ENCODE measurements at places on chromosomes 13 and 19.
A peak's percentile ranks its signal among the peaks of the same experiment; 100 is the strongest.

DNA sequence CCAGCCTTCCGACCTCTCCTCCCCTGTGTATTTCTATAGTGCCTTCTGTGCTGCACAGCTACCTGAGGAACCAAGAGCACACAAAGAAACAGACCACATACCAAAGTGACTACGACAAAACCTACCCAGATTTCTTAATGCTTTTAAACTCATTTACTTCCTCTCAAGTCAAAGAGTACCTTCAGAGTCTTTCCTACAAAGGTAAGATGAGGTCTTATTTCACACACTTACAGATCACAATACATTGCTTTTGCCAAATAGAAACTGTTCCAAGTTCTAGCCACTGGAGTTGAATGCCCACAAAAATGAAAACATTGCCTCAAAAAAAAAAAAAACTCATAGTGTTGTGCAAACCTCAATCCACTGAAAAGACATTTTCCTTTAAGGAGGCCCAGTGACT lies 36.4 kb downstream of the TEX26 start:
- DNase-seq, result no peak

GRCh38 chr13:39455521-39456175 lies 147.3 kb downstream of the LHFPL6 start:
- DNase-seq, result no peak

GRCh38 chr13:24627090-24627714 lies 53.0 kb upstream of the ATP12A start:
- DNase-seq, result no peak

- no peak for DNase-seq
Measured at GRCh38 chr13:98471934-98472333, 105.0 kb downstream of the STK24 start.

DNA sequence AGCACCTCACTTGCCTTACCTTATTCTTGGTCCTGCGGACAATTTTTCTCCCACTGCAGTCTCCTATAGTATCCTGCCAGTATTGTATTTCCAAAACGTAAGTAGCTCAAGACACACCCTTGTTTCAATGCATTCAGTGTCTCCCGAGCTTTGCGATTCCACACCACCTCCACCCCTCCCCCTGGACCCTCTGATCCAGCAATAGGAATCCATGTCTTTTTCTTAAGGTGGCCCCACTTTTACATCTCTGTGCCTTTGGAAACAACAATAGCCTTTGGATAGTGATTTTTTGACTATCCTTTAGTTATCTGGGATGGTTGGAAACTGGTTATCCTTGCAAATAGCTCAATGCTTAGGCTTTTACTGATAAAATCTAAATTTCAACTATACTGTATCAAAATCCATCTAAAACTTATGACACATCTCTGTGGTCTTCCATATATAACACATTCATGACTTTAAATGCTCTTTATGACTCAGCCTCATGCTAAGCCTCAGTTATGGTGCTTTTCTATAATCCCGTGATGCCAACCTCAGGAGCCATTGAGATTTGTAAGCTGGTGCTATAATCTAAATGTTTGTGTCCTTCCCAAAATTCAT lies 27.1 kb downstream of the FAM216B start:
- no peak for DNase-seq

- no peak for DNase-seq
Measured at GRCh38 chr13:53507741-53508140, 479.1 kb downstream of the OLFM4 start.

DNA sequence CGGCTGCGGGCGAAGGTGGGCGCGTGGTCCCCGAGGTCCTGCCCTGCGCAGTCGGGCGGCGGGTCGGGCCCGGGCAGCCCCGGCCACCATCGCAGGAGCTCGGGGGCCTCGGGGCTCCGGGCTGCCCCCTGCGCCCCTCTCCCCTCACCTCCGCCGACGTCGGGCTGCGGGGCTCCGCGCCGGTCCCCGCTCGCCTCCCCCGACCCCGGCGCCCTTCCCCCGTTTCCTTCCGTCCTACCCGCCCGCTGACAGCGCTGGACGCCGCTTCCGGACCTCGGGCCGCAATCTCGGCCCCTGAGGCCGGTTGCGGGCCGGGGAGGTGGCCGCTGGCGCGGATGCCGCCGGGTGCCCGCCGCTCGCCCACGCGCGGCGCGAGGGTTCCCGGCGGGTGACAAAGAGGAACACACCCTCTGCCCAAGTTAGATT lies 720 bp downstream of the FARP1 start:
- DNase-seq, result no peak

- DNase-seq, result no peak
Measured at GRCh38 chr13:29131881-29132668, 311.9 kb downstream of the MTUS2 start.

- no peak for DNase-seq
Measured at GRCh38 chr19:45773384-45773783, 4.3 kb upstream of the SIX5 start.

DNA sequence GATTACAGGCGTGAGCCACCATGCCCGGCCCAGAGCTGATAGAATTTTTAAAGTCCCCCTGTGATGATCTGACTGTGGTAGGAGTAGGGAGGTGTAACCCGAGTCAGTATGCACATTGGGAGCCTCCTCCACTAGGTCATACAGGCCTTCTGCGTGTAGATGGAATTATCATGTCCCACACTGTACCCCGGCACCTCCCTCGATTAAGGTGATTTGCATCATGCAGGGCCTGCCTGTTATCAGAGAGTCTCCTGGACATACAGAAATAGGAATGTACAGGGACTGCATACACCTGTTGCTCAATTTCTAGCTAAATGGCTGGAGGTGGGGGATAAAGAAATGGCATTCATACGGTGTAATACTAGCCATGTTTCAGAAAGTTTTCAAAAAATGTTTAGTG lies 922 bp upstream of the ERVK3-1 start:
- DNase-seq, result no peak

- no peak for DNase-seq
Measured at GRCh38 chr13:34762312-34762711, 179.8 kb upstream of the NBEA start.

DNA sequence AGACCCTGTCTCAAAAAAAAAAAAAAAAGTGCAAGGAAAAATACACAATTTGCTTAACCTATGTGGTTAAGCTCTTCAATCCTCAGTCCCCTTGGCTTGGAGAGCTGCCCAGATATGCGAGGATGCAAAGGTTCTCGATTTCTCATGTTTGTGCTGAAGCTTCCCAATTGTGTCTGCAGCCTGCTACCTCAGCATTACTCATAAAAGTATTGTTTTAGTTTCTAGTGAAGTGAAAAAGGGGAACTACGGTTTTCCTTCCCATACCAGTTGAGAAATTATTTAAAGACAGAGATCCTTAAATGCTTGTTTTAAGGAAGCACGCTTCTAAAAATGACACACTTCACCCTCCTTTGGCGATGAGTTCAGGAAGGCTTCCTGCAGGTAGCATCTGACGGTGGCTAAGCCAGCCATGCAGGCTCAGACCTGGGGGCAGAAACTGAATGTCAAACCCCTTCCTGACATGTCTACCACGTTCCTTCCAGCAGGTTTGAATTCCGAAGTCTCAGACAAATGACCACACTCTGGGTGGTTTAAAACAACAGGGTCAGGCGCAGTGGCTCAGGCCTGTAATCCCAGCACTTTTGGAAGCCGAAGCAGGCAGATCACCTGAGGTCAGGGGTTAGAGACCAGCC lies 47.9 kb downstream of the RUBCNL start:
- no peak for DNase-seq

GRCh38 chr19:13652810-13653590 lies 111.3 kb upstream of the MRI1 start:
- no peak for DNase-seq

DNA sequence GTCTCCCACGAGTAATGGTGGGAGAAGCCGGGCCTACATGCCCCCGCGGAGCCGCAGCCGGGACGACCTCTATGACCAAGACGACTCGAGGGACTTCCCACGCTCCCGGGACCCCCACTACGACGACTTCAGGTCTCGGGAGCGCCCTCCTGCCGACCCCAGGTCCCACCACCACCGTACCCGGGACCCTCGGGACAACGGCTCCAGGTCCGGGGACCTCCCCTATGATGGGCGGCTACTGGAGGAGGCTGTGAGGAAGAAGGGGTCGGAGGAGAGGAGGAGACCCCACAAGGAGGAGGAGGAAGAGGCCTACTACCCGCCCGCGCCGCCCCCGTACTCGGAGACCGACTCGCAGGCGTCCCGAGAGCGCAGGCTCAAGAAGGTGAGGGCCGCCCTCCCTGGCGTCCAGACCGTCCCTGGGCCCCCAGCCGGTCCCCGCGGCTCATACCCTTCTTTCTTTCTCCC lies 1.4 kb upstream of the USF2 start:
- no peak for DNase-seq

DNA sequence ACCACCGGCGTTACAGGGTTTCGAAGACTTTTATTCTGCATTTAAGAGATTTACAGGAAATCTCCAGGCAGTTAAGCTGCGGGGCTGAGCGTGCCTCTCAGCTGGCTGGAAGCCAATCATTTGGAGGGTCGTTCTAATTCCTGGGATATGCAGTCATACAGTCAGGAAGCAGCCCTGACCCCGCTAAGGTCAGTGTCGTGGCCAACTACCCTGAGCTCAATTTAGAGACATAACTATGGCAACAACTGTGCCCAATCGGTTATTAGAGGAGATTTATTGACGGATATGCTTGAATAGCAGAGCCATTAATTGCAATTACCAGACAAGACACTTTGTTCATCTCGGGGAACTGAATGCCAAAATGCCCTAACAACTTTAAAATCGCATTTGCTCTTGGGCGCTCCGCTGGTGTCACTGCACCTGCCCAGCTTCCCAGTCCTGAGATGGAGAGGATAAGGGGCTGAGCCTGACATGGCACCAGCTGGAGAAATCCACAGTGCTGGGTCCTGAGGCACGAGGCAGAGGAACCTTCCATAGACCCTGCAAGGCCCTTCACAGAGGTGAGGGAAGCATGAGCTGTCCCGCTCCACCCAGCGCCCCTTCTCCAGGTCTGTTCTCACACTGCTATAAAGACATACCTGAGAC lies 15.1 kb upstream of the ZNF507 start:
- DNase-seq, result no peak

- DNase-seq, result no peak
Measured at GRCh38 chr19:952049-952679, 26.3 kb downstream of the ARID3A start.

- DNase-seq, result no peak
Measured at GRCh38 chr19:31906111-31906871, 439.1 kb upstream of the ZNF507 start.

DNA sequence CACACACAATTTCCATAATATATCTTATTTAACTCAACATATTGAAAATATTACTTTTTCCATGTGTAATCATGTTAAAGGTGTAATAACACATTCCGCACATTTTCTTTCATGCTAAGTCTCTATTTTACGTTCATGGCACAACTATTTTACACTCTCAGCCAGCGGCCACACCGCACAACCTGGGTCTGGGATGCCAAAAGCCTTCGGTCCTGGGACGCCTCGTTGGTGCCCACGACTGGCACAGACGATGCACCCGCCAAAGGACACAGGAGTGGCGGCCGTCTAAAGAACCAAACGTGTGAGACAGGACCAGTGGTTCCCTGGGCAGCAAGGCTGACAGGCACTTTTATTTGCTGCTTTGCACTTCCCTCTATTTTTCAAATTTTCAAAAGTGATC lies 10.0 kb upstream of the PROZ start:
- DNase-seq, result no peak

DNA sequence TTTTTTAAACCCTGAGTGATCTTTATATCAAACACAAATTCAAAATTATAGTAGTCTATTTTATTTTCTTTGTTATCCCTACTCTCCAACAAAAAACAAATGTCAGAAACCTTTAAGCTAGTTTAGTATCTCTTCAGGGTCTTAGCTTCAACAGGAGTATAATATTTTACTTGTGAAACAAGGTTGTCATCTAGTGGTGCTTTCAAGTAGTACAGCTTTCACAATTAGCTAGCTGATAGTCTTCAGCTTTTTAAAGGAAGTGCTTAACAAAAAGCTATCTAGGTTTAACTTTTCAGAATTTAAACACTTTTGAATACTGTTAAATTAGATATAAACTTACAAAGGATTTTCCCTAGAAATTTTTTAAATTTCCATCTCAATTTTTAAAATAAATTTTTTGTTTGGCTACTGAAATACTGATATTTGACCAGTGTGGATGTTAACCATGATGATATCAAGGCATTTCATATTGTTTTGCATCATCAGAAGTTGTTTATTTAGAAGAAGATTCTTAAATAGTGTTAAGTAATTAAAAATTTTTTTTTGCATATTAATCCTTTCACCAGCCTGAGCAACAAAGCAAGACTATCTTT lies 34.2 kb downstream of the TDRD3 start:
- DNase-seq, result peak; percentile 76

GRCh38 chr13:51733374-51734298 lies 70.3 kb downstream of the DHRS12 start:
- no peak for DNase-seq

DNA sequence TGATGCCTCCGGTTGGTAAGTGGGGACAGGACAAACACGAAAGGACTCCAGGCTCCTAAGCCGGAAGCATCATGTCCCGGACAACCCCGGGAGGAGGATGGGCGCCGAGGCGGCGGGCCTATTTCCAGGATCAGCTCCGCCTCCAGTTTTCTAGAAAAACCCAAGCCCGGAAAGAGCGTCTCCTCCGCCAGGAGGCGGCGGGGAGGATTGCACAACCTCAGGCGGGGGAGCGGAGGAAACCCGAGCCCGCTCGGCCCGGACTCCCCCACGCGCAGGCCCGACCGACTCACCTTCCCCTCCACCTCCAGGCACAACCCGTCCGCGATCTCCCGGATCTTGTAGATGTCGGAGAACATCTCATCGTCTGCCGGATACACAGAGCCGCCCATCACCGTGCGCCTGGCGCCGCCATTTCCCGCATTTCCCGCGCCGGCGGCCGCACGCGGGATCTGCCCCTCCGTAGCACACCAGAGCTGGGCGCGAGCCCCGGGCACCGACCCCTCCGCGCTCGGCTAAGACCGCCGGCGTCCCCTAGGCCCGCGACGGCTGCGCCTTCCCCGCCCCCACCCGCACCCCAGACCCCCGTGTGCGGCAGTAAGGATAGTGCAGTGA lies 455 bp downstream of the TPT1 start:
- DNase-seq, result peak; percentile 91

- DNase-seq, result no peak
Measured at GRCh38 chr13:34078334-34078999, 260.5 kb downstream of the RFC3 start.

DNA sequence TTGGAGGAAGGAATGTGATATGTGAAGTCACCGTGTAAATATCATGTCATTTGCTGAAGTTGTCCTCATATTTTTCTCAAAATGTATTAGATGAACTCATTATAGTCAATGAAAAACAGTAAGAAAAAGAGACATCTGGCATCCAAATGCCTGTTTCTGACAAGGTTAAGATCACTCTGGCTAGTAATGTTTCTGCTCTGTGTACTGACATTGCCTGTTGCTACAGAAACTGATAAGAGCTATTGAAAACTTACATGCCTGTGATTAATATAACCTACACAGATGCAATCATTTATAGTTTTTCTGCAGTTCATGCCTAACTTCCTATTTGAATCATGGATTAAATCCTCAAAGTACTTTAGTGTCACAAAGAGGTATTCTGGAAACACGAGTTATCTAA lies 249.8 kb downstream of the NBEA start:
- no peak for DNase-seq

GRCh38 chr13:99354371-99354951 lies 47.3 kb upstream of the GPR183 start:
- DNase-seq, result peak; percentile 49

- DNase-seq, result no peak
Measured at GRCh38 chr13:43880926-43881325, 1.2 kb downstream of the LACC1 start.

GRCh38 chr13:33281951-33282595 lies 3.5 kb downstream of the STARD13 start:
- no peak for DNase-seq

All from CD8-positive, alpha-beta T cell (primary cell).